CD4-positive, alpha-beta T cell treated with Interferon gamma for 1 hour (primary cell): ENCODE measurements at places on chromosomes 4 and X.

DNA sequence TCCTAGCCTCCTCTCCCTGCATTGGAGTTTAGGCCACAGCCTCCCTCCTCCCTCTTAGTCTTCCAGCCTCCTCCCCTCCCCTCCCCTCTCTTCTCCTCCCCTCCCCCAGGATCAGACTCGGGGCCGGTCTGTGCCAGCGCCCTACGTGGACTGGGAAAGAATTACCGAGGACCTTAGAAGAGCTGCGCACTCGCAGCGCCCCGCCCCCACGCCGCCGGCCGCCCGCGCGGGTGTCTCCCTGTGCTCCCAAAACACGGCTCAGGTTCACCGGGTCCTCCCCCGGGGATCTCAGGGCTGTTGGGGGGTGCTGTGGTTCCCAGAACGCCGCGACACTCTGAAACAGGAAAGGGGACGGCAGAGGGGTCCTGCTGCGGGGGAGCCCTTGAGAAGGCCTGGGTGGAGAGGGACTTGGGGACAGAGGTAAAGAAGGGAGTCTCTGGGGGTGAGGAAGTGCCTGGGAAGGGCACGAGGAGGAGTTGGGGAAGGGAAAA lies 122.3 kb upstream of the TBL1X start:
- DNase-seq, result peak; percentile 76

GRCh38 chr4:147725673-147726072 lies 6.2 kb upstream of the ARHGAP10 start:
- no peak for DNase-seq

DNA sequence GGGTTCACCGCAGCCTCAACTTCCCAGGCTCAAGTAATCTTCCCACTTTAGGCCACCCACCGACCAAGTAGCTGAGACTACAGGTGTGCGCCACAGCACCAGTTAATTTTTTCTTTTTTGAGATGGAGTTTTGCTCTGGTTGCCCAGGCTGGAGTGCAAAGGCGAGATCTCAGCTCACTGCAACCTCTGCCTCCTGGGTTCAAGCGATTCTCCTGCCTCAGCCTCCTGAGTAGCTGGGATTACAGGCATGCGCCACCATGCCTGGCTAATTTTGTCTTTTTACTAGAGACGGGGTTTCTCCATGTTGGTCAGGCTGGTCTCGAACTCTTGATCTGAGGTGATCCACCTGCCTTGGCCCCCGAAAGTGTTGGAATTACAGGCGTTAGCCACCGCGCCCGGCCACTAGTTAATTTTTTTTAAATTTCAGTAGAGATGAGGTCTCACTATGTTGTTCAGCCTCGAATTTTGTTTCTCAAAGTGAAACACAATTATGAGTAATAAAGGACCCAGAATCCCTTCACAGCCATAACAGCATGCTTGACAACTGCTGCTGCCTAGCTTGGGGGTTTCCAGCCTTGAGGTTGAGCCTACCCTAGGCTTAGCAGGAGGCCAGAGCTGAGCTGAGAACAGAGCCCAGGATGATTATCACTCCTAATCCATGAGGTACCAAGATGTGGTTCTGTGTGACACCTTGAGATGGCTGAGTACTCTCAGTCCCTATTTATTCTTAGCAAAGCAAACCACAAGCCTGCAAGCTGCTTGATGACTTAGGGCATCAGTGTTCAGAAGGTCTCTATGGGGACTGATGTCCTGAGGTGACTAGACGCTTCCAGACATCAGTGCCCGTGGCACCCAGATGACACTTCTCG lies 41.6 kb upstream of the NKRF start:
- DNase-seq, result peak; percentile 55

- no peak for DNase-seq
Measured at GRCh38 chrX:131058136-131058868, at the start of gene ARHGAP36. Gene ARHGAP36, plus strand, starts transcription at chrX:131058346. Its CDS starts 23,320 bp downstream, at chrX:131081666.

DNA sequence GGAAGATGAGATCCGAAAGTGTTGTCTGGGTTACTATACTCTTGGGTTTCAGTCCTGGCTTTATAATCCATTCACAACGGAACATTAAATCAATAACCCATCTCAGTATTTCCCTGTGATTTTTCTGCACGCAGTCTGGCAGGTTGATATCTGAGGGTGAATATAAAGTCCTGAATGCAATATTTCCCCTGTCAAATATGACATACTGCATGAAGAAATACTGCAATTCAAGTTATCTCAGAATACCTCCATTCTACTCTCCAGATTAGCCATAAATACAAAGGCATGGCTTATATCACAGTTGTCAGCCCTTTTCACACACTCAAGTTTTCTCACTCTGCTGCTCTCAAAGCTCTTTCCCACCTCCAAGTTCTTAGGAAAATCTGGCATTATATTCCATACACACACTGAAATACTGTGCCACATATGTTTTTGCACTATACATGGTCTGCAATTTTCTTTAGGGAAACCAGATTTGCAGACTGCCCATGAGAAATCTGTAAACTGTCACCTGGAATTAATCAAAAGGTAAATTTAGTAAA lies 64.7 kb downstream of the WDFY3 start:
- DNase-seq, result no peak

GRCh38 chr4:28435314-28435713 lies 1574.7 kb downstream of the STIM2 start:
- no peak for DNase-seq

DNA sequence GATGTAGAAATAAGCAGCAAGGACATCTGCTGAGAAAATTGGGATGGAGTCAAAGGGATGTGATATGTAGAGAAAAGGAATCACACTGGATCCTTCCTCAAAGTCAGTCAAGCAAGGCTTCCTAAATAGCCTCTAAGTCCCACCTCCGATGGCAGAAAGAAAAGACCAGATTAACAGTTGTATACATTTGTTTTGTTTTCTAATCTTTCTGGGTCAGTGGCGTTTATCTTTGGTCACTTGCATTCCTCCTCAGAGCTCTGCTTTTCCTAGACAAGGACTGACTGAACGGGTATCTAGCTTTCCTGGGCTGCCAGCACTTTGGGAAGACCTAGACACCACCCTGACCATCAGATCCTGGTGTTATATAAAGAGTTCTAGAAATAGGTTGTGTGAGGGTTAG lies 23.2 kb downstream of the PACRGL start:
- DNase-seq, result no peak

DNA sequence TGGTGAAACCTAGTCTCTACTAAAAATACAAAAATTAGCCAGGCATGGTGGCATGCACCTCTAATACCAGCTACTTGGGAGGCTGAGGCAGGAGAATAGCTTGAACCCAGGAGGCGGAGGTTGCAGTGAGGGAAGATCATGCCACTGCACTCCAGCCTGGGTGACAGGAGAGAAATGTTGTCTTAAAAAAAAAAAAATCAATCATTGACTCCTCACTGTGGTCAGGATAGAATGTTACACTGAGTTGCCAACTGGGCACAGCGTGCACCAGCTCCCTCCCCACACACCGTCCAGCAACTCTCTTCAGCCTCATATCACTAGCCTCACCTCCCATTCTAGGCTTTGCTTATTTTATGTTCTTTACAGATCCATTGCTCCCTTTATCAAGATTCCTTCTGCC lies 79.5 kb downstream of the CHRNA9 start:
- no peak for DNase-seq

- DNase-seq, result no peak
Measured at GRCh38 chrX:30712214-30712613, 59.0 kb downstream of the GK start.

DNA sequence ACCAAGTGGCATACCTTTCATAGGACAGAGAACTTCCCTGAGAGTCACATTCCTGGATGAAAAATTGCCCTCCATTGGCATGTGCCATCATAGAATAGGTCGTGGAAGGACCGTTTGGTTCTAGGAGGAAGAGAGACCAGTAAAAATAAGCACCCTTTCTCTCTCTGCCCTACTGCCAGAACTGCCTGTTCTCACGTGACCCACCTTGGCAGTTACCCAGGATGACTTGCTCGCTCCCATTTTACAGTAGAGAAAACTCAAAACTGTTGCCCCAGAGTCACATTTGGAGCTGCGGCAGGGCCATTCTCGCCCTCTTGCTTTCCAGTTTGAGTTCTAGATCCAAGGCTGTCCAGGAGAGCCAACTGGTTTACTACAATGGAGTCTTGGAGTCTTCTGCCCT lies 1.1 kb upstream of the NLGN3 start:
- no peak for DNase-seq

GRCh38 chrX:39527025-39527424 lies 570.7 kb downstream of the BCOR start:
- no peak for DNase-seq

GRCh38 chrX:130393451-130394074 lies 8.1 kb upstream of the GPR119 start:
- DNase-seq, result no peak

DNA sequence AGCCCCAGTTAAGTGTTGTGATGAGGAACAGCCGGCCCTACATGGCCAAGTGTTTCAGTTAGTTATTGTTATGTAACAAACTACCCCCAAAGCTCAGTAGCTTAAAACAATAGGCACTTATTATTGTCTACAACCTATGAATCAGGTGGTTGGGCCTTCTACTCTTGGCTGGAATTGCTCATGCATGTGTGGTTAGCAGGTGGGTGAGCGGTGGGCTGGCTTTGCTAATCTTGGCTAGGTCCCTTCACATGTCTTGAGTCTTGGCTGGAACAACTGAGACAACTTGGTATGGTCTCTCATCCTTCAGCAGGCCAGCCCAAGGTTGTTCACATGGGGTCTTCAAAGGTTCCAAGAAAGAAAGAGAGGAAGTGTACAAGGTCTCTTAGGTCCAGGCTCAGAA lies 54.5 kb upstream of the CHRNA9 start:
- DNase-seq, result no peak

- no peak for DNase-seq
Measured at GRCh38 chr4:44145868-44146267, 302.7 kb downstream of the KCTD8 start.

DNA sequence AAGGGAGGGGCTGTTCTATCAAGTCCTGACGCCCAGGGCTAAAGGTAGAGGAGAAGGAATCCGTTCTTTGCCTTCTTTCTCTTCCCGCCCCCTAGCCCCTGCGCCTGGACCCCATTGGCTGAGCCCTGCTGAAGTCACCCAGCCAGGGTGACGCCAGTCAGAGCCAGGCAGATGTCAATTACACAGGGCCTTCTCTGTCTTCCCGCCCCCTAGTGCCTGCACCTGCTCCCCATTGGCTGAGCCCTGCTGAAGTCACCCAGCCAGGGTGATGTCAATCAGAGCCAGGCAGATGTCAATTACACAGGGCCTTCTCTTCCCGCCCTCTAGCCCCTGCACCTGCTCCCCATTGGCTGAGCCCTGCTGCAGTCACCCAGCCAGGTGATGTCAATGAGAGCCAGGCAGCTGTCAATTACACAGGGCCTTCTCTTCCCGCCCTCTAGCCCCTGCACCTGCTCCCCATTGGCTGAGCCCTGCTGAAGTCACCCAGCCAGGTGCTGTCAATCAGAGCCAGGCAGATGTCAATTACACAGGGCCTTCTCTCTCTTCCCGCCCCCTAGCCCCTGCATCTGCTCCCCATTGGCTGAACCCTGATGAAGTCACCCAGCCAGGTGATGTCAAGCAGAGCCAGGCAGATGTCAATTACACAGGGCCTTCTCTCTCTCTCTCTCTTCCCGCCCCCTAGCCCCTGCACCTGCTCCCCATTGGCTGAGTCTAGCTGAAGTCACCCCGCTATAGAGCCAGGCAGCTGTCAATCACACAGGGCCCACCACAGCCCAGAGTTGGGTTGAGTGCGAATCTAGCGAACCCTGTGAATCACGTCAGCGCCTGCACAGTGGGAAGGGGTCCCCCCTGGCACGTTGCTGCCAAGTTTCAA lies 46.4 kb downstream of the ASMT start:
- DNase-seq, result peak; percentile 94

- DNase-seq, result no peak
Measured at GRCh38 chrX:40864972-40865371, 129.6 kb upstream of the MED14 start.

GRCh38 chr4:152064753-152065152 lies 303.9 kb upstream of the GATB start:
- no peak for DNase-seq
